ENCODE measurements at places on chromosomes 2 and 18.
A peak's percentile ranks its signal among the peaks of the same experiment; 100 is the strongest.

DNA sequence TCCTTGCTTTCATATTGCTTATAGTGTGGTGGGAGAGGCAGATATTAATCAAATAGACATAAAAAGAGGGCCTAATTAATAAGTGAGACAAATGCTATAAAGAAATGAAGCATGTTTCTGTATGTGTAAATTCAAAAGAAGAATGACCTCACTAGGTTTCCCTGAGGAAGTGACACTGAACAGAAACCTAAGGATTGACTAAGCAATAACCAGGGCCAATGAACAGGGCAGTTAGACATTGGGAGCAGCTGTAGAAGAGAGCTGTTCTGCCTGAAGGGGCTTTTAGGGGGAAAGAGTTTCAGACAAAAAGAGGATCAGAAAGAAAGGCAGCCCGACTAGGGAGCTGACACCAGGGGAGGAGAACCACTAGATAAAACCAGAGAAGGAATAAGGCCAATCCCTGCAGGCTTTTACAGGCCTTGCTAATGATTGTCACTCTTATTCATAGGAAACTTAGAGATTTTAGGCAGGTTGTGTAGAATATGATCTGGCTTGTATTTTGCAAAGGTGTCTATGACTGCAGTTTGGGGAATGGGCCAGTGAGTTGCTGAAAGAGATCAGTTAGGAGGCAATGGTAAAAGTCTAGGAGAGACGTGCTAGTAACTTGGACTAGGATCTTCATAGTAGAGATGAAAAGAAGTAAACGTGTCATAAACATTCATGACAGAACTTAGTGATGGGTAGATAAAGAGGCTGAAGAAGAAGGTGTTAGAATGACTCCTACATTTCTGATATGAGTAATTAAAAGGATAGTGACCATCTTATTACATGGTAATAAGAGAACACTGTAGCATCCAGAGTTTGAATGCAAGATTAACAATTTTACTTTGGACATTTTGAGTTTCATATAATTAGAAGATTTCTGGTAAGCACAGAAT, 26.8 kb upstream of the NABP1 start:
- no peak for DNase-seq

- DNase-seq, result peak; percentile 17
Measured at GRCh38 chr18:59961070-59961469, 61.3 kb downstream of the PMAIP1 start.

DNA sequence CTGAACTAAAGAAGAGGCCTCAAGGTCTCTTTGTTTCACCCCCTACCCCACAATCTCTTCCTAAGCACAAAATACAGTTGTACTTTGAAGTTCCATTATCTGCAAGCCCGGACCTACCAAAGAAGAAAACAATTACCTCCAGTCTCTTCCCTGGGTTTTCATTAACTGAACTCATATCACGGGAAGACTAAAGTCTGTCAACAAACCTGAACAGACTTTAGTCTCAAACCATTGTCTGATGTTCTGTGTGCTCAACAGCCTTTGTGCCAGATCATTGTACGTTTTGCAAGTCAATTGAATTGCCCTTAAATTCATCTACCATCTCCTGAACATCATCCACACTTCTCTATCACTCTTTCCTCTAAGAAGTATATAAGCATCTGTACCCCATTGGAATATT, 1021.9 kb upstream of the CDH2 start:
- DNase-seq, result no peak

DNA sequence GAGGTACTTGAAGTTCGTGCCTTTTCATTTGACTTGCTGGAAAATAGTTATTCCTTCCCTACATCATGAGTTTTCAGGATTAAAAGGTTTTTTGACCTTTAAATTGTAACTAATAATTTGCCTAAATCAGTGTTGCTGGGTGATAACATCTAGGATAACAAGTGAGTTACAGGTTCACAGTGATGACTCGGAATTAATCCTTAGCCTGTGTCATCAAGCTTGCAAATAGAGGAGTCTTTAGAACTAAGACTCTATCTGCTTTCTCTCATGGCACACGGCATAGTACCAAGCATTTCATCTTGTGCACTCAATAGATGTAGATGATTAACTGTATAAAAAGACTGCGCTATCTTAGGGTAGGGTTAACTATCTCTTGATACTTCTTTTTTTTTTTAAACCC, 79.5 kb downstream of the CAMKMT start:
- no peak for DNase-seq

All from hematopoietic multipotent progenitor cell treated with erythropoietin and hydrocortisone succinate and interleukin-3 and kit ligand, for 17 days (in vitro differentiated cells).